Left lung (tissue), 14 donors: ENCODE measurements at places on chromosomes 2 and 18. TPM values are rescaled to one million over a fixed set of nuclear protein-coding genes. Genes with fewer than 3 reads are reported as not detected.

PLA2R1 gene
- 4.1 TPM for total RNA-seq

DNA sequence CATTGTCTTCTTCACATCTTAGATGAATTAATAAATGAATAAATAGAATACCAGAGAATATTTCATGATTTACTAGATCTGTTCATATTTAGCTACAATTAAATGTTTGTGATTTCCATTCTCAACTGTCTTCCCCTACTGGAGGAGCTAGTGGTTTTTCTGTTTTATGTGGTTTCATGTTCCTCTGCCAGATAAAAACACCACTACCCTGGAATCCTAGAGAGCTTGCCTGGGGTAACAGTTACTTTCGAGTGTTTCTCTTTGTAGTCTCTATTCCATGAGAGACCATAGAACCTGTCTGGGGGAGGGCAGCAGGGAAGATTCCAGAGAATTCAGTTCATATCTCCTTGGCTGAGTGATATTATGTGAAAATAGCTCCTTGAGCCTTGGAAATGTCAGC, 349.2 kb downstream of the INSIG2 start:
- H3K27me3 ChIP-seq, result no peaks in the 10 kb centered on the region
- H3K27ac ChIP-seq, result no peak overlapping the region
- no peak overlapping the region for H3K4me3 ChIP-seq
- no peaks in the 10 kb centered on the region for H3K4me1 ChIP-seq
- no peaks in the 10 kb centered on the region for H3K36me3 ChIP-seq

DNA sequence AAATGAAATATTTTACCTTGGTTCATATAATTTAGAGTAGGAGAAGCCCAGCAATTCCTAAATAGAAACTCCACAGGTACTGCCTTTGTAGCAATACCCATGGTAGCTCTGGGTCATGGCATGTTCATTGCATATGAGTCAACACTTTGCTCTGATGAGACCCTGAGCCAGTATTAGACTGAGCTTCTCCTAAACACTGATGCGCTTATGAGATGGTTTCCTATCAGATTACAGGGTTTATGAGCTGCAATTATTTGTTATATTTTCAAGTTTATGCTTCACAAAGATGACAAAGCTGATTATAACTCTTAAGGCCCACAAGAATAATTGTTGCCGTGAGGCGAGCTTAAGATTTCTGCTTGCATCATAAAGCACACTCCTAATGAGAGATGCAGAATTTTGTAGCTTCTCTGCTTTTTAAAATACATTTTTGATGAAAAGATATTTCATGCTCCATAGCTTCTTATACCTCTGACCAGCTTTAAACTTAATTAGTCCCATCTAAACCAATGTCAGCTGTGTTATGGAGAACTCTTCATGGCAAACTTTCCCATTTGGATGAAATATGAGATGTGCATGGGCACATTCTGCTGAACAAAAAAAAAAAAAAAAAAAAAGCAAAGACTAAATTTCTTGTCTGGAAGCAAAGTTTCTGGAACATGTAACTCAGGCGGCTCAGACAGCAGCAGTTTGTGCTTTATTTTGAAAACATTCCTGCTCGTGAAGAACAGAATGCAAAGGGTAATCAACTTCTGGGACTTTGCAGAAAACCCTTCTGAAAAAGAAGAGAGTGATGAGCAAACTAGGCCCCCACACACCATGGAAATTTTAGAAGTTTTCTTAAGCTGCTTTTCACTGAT, 162.6 kb downstream of the KCNE4 start:
- no peak overlapping the region for H3K4me3 ChIP-seq
- no peaks in the 10 kb centered on the region for H3K4me1 ChIP-seq
- no peak overlapping the region for H3K27ac ChIP-seq
- no peak for DNase-seq
- H3K27me3 ChIP-seq, result no peaks in the 10 kb centered on the region

DNA sequence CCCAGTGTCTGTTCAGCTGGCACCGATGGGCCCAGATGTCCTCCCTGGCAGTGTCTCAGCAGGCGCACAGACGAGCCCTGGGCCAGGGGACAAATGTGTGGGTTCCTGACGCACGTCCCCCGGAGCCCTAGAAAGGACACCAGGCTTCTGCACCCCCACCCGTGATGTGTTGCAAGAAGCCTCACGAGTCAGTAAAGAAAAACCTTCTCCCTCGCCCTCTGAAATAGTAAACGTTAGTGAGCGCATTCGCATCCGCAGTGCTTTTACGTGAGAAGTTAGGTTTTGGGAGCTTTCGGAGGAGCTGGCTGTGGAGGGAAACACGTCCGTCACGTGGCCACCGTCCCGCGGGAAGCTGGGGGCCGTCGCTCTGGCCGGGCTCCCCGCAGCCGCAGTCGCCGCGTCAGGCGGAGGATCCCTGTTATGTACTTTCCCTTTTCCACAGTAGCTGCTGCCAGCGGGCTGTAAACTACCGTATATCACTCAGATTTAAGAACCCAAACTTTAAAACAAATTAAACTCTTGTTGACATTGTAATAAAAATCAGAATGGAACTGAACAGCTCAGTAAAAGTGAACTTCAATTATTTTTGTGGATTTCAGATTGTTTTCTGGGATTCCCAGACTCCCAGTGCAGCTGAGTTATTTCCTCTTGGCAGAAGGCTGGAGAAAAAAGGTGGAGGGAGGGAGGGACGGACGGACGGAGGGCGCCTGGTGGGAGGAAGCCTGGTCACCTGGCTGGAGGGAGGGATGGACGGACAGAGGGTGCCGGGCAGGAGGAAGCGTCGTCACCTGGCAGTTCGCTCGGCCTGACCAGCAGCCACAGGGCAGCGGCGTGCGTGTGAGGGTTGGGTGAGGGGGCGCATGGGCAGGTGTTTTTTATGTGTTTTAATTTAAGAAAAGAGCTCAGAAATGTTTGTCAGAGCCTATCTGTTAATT, 112.1 kb downstream of the NFATC1 start:
- peak overlapping the region; percentile 10 for H3K4me3 ChIP-seq
- peak overlapping the region; percentile 77 for H3K27ac ChIP-seq
- peaks cover 32% of the 10 kb centered on the region for H3K4me1 ChIP-seq
- DNase-seq, result peak; percentile 87

- no peak for DNase-seq
- H3K27me3 ChIP-seq, result no peaks in the 10 kb centered on the region
- H3K4me1 ChIP-seq, result peaks cover 51% of the 10 kb centered on the region
- no peaks in the 10 kb centered on the region for H3K36me3 ChIP-seq
- H3K4me3 ChIP-seq, result peak overlapping the region; percentile 93
- H3K27ac ChIP-seq, result peak overlapping the region; percentile 88
Observed at GRCh38 chr2:112483042-112483473, 1.1 kb downstream of the TTL start.

DNA sequence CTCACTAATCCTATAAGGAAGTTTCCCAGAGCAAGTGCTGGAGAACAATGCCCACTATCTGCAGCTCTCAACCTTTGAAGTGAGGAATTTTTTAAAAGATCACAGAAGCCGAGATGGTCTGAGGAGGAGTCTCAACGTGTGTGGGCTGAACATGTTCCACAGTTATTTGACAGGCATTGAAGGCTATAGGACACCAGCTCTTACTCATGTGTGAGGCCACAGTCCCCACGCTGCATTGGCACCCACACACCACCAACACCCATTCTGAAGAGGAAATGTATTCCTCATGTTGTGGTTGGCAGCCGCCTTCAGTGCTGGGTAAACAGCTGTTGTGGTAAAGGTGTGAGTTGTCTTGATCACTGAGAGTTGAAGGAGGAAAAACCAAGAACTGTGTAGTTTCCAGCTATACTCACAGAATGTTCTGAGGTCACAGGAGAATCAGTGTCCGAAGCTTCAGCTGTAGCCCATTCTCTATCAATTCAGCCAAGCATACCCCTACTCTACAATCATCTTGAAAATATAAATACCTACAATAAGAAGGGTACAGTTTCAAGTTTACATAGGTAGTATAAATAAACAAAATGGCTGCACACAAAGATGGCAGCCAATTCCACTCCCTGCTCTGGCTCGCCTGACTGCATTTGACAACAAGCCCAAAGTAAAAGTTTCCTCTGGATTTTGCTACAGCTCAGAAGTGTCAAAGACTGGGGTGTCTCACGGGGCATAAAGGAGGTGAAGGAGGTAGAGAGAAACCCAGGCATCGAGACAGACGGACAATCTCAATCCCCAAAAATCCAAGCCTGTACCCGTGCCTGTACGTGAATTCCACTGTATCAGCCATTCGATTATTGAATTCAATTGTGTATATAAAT, 12.1 kb downstream of the CD226 start:
- H3K4me3 ChIP-seq, result no peak overlapping the region
- no peak for DNase-seq
- no peaks in the 10 kb centered on the region for H3K27me3 ChIP-seq
- no peaks in the 10 kb centered on the region for H3K36me3 ChIP-seq
- H3K4me1 ChIP-seq, result no peaks in the 10 kb centered on the region

GRCh38 chr2:63818271-63818670, 23.4 kb upstream of the UGP2 start:
- H3K4me3 ChIP-seq, result no peak overlapping the region
- H3K36me3 ChIP-seq, result no peaks in the 10 kb centered on the region
- DNase-seq, result no peak
- H3K4me1 ChIP-seq, result no peaks in the 10 kb centered on the region
- no peaks in the 10 kb centered on the region for H3K27me3 ChIP-seq
